CD4-positive, alpha-beta T cell (primary cell): ENCODE measurements at places on chromosomes 1 and 21. TPM values are rescaled to one million over a fixed set of nuclear protein-coding genes. Genes with fewer than 3 reads are reported as not detected.

GRCh38 chr1:159014851-159015250 is 5.1 kb downstream of the IFI16 start:
- H3K27me3 ChIP-seq = no peaks in the 10 kb centered on the region
- H3K27ac ChIP-seq = no peak overlapping the region
- peaks cover 38% of the 10 kb centered on the region for H3K4me1 ChIP-seq
- DNase-seq = no peak

- H3K4me1 ChIP-seq = no peaks in the 10 kb centered on the region
- no peak overlapping the region for H3K27ac ChIP-seq
- no peak for DNase-seq
- no peak overlapping the region for H3K4me3 ChIP-seq
- H3K36me3 ChIP-seq = peaks cover 90% of the 10 kb centered on the region
- no peaks in the 10 kb centered on the region for H3K27me3 ChIP-seq
Observed at GRCh38 chr1:100912019-100912418, 16.1 kb downstream of the SLC30A7 start.

DNA sequence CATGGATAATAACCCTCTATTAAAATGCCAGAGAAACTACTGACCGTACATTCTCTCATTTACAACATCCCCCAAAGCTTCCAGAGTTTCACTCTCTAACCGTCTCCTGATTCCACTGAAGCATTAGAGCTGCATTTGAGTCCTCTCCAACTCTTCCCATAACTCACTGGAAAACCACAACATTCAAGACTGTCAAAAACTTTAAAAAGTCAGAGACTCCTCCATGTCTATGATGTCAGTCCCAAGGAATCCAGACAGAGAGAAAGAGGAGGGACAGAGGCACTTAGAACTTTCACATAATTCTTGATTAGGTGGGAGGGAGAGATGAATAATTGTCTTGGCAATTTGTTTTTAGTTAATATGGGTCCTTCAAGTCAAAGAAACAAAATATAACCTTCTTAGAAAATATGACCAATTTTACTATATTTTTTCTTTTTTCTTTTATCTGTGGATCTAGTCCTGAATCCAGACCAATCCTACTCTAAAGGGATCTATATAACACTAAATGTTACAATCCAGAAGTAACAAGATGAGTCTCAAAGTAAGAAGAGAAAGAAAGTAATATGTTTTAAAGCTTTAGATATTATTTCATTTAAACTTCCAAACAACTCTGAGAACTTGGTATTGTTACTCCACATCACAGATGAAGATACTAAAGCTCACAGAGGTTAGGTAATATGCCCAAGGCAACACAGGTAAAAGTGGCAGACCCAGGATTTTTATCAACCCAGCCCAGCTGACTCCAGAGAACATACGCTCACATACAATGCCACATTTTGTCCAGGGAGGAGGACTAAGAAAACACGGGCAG is 23.8 kb downstream of the OTUD7B start:
- no peaks in the 10 kb centered on the region for H3K4me1 ChIP-seq
- no peak overlapping the region for H3K4me3 ChIP-seq
- H3K27ac ChIP-seq = no peak overlapping the region
- H3K36me3 ChIP-seq = no peaks in the 10 kb centered on the region
- no peak for DNase-seq
- no peaks in the 10 kb centered on the region for H3K27me3 ChIP-seq

DNA sequence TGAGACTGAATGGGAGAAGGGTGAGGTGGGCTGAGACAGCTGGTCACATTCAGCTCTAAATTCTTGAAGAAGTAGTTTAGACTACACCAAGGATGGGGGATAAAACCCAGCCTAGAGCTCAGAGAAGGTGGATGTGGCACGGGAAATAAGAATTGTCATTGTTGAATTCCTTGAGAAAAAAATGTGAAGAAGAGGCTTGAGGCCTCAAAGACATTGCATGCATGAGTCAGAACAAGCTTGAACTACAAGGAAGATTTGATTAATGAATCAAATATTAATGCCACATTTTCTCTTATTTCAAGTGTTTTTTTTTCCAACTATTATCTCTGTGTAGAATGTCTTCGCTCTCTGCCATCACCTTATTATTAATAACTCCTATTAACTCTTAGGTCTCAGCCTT is 58.9 kb downstream of the MAP3K7CL start:
- H3K4me1 ChIP-seq = no peaks in the 10 kb centered on the region
- H3K4me3 ChIP-seq = no peak overlapping the region
- no peak for DNase-seq
- no peaks in the 10 kb centered on the region for H3K36me3 ChIP-seq
- H3K27ac ChIP-seq = no peak overlapping the region

DNA sequence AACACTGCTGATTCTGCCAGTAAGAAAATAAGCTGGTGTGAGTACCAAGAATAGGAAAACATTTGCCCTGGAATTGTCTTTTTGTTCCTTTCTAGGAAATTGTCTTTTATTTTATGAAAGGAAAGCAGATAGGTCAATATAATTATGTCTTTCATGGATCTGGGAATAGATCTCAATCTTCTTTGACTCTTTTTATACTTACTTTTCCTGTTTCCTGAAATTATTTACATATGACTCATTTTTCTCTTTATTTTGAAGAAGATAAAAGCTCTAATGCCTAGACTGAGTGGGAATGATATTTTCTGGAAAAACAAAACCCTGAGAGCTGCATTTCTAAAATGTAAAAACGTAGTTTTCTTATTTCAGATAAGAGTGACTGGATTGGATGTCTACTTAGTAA is 100.1 kb downstream of the MAN1A2 start:
- no peak overlapping the region for H3K4me3 ChIP-seq
- no peak for DNase-seq
- H3K36me3 ChIP-seq = peaks cover 13% of the 10 kb centered on the region
- no peak overlapping the region for H3K27ac ChIP-seq
- no peaks in the 10 kb centered on the region for H3K27me3 ChIP-seq

DNA sequence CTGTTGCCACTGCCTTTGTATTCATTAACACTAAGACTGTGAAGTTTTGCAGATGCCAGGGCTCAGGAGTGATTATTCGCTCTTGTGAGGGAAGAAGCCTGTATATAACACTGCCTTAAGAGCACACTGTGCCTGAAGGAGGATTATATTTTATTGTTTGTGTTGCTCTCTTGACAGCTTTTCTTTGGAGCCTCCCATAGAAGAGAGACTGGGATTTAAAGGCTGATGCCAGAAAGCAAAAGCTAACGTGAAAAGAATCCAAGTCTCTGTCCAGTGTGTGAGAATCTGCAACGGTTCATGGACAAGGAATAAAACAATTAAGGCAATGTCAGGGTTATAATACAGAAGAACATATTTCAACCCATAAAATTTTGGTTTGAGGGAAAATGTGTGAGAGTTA is 316.8 kb downstream of the NFIA start:
- H3K4me3 ChIP-seq = no peak overlapping the region
- H3K4me1 ChIP-seq = no peaks in the 10 kb centered on the region
- no peak for DNase-seq
- H3K27me3 ChIP-seq = no peaks in the 10 kb centered on the region
- no peaks in the 10 kb centered on the region for H3K36me3 ChIP-seq

DNA sequence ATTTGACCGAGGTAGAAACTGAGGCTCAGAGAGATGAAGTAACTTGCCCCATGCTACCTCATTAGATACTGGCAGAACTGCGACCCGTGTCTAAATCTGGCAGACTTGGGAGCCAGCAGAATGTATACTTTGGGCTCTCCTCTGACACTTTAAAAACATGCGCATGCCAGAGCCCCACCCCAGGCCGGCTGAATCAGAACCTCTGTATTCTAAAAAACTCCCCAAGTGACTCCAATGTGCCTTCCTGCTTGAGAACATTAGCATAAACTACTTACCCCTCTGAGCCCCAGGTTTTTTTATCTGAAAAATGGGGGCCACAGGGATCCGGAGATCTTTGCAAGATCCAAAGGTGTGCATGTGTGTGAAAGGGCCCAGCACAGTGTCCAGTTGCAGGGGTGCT is 344.7 kb upstream of the USP24 start:
- no peak overlapping the region for H3K27ac ChIP-seq
- no peaks in the 10 kb centered on the region for H3K27me3 ChIP-seq
- no peaks in the 10 kb centered on the region for H3K36me3 ChIP-seq
- no peak overlapping the region for H3K4me3 ChIP-seq

Gene LRRN2
- not detected for total RNA-seq

GRCh38 chr1:44610527-44611148 is 63.6 kb downstream of the TMEM53 start:
- H3K4me3 ChIP-seq = no peak overlapping the region
- H3K27ac ChIP-seq = no peak overlapping the region
- H3K4me1 ChIP-seq = no peaks in the 10 kb centered on the region
- H3K36me3 ChIP-seq = no peaks in the 10 kb centered on the region
- DNase-seq = no peak
- no peaks in the 10 kb centered on the region for H3K27me3 ChIP-seq

DNA sequence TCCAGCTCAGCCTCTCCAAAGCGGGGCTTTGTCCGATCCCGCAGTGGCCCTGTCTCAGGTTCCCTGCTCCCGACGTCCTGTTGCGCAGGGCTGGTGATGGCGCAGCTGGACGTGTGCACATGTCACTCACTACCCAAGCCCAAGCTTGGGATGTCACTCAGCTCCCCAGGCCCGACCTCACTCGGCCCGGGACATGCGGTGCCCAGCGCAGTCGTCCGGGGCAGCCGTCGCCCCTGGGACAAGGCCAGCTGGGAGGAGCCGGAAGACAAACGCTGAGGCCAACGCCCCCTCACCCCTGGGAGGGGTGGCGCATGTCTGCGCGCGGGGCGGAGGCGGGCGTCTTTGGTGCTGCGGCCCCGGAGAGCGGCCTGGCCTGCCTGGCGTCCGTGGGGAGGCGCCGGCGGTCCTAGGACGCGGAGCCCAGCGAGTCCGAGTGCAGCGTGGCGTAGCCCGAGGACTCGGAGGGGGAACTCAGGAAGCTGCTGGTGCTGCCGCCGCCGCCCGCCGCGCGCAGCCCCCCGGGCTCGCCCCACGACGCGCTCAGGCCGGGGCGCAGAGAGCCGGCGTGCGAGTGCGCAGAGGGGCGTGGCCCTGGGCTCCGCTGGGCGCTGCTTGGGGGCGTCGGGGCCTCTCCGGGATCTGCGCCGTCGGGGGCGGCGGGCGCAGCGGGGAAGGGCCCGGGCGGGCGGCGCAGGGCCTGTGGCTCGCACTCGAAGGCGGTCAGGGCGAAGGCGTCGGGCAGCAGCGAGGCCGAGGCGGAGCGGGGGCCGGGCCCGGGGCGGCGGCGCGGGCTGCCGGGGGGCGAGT is 5.2 kb downstream of the HES3 start:
- no peaks in the 10 kb centered on the region for H3K36me3 ChIP-seq
- no peak overlapping the region for H3K4me3 ChIP-seq
- H3K4me1 ChIP-seq = peaks cover 28% of the 10 kb centered on the region
- H3K27me3 ChIP-seq = peaks cover 53% of the 10 kb centered on the region
- H3K27ac ChIP-seq = no peak overlapping the region
- no peak for DNase-seq

Gene MFSD2A
- 2.5 TPM for total RNA-seq

Gene PLPPR5
- not detected for total RNA-seq

DNA sequence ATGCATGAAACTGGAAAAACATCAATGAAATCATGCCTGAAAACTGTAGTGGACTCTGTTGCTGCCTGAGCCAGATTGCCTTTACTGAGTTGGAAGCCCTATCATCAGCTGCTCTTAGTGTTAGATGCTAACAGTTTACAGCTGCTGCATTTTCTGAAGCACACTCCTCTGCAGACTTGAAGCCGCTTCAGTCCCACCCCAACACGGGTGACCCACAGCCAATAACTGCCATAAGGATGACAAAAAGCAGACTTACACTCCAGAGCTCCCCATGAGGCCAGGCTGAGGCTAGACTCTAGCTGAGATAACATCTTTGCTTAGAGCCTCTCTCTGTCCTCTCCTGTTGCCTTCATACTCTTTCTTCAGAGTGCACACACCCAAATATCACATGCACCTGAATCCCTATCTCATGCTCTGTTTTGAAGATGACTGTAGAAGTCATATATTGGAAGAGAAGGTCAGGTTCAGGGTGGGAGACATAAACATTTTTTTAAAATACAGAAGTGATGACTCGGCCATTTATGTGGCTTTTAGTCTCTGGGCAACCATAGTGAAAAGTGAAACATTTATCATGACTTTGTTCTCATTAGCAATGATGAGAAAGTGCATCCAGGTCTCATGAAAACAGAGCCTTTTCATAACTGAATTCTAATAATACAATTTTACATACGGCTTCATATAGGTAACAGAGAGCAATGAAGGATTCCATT is 161.0 kb downstream of the KCNK2 start:
- DNase-seq = no peak
- H3K4me1 ChIP-seq = no peaks in the 10 kb centered on the region
- no peaks in the 10 kb centered on the region for H3K36me3 ChIP-seq
- H3K4me3 ChIP-seq = no peak overlapping the region
- H3K27ac ChIP-seq = no peak overlapping the region
- no peaks in the 10 kb centered on the region for H3K27me3 ChIP-seq

GRCh38 chr1:37731312-37732019 is 33.5 kb downstream of the EPHA10 start:
- no peak for DNase-seq
- peaks cover 16% of the 10 kb centered on the region for H3K27me3 ChIP-seq
- no peak overlapping the region for H3K27ac ChIP-seq
- H3K4me1 ChIP-seq = no peaks in the 10 kb centered on the region
- no peak overlapping the region for H3K4me3 ChIP-seq

GRCh38 chr1:35563166-35563565 is 5.6 kb downstream of the NCDN start:
- no peak overlapping the region for H3K4me3 ChIP-seq
- H3K36me3 ChIP-seq = peaks cover 19% of the 10 kb centered on the region
- DNase-seq = no peak
